ENCODE measurements at places on chromosomes 1 and 21.

DNA sequence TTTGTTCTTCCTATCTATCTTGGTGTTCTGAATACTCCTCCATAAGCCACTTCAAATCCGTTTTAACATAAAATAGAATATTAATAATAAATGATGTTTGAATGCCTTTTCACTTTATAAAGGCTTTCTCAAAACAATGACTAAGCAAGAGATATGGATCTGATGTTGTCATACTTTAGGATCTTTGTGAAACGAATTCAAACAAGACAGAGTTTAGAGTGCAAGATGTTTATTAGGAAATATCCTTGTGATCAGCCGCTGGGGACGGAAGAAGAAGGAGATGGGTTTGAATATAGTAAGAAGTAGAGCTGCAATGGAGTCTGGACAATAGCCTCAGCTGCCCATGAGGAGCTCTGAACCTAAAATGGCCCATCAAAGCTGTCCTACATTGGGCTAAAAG lies 351.8 kb downstream of the NEGR1 start:
- DNase-seq, result no peak

DNA sequence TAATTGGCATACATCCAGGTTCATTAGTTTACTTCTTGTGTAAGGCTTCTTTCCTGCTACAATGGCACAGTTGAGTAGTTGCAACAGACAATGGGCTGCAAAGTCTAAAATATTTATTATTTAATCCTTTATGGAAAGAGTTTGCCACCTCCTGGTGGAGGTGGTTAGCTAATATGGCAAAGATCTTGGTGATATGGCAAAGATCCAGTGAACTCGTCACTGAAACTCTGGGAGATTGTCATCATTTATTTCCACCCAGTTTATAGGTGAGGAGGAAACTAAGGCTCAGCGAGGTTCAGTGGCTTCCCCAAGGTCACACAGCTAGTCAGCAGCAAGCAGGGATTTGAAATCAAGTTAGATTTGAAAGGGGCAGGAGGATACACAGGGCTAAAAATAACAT lies 16.1 kb upstream of the IFFO2 start:
- DNase-seq, result peak; percentile 60

DNA sequence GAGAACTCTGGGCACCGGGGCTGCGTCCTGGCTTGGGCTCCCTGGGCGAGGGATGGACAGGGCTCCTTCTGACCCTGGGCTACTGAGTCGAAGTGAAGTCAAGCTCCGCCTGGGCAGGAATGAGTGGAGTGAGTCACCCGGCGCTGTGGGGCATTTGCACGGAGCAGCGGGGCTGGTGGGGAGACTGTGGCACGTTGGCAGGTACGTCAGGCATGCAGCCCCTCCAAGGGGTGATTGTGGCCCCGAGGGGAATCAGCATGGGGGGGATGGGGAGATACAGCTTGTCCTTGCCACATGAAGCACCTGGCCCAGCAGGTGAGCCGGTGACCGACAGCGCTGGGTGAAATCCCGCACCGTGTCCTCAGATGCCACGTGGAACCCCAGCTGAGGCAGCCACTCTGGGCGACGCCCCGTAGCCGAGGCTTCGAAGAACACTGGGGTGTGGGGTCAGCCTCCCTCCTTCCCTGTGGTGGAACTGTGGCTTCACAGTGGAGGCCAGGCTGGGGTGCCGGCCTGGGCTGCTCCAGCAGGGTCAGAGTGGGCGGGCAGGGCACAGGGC lies 62.3 kb downstream of the COL18A1 start:
- peak; percentile 63 for DNase-seq

GRCh38 chr1:170213596-170213995 lies 67.8 kb downstream of the NTMT2 start:
- DNase-seq, result no peak

DNA sequence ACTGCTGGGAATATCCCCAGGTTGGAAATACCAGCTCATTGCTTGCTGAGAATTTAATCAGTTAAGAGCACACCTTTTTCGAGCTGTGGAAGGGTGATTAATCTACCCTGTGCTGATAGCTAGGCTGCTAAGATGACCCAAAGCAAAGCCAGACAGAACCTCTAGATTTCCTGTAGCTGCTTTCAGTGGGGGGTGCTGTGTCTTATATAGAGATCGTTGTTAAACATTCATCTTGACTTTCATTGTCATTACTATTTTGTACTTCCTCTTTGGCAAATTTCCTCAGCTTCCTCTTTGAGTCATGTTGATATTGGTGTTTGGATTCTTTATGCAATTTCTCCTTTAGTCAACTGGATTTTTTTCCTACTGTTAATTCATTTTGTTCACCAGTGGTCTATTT lies 155.3 kb downstream of the DISC1 start:
- DNase-seq, result peak; percentile 27

DNA sequence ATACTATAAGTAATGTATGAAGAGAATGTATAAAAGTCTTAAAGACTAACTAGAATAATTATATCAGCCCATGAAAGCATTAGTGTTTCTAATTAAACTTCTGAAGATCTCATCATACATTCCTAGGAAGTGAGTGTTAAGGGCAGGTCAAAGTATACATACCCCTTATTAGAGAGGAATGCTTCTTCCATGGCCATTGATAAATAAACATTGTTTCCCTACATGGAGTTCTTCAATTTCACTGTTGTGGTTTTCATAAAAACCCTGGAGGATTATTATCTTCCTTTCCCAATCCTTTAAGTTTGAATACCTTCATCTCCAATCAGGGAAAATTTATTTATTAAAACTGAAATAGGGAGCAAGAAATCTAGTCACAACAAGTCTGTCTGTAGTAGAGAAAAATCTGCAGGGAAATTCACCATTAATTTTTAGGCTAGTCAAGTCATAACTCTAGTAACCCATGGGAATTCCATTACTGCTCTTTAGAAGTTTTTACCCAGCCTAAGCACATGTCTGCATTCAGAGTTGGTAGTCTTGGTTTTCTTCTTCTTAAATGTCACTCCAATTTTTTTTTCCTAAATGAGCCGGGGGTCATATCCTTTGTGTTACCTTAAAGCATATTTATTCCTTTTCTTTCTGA lies 147.0 kb downstream of the TNFSF18 start:
- DNase-seq, result peak; percentile 96

GRCh38 chr21:38538353-38538752 lies 40.1 kb upstream of the ERG start:
- DNase-seq, result no peak

GRCh38 chr1:27864264-27864895 lies 8.0 kb upstream of the THEMIS2 start:
- no peak for DNase-seq

DNA sequence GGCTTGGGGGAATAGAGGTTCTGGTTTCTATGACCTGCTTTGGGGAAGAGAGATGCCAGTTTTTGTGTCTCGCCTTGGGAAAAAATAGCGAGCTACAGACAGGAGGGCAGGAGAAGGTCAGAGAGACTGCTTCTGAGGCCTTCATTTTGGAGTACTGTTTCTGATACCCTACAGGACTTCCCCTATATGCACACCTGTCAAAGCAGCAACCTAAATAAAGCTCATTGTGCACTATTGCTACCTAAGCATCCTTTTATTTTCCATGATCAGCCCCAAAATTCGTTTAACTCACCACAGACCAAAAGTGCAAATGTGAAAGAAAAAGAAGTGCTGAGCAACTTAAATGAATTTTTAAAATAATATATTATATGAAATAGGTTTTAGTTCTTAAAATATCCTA lies 145.6 kb upstream of the CHRM3 start:
- no peak for DNase-seq

GRCh38 chr1:144101397-144102045 lies 129.7 kb upstream of the FAM72C start:
- no peak for DNase-seq

- peak; percentile 19 for DNase-seq
Measured at GRCh38 chr1:159800177-159800930, 1.8 kb upstream of the FCRL6 start.

DNA sequence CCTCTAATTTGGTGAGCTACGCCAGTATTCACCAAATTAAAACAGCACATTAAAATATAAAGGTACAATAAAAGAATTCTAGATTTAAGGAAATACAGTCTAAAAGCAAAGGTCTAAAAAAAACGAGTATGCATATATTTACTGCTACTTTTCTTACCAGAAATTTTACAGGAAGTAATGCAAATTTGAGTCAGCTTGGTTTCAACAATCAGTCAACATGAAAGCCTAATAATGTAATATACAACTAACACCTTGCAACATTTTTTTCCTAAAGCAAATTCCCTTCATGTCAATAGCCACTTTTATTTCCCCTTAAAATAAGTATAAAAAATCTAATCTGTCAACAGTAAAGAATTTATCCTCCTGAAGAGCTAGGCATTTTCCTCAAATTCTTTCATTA lies 11.9 kb downstream of the PTP4A2 start:
- DNase-seq, result no peak

DNA sequence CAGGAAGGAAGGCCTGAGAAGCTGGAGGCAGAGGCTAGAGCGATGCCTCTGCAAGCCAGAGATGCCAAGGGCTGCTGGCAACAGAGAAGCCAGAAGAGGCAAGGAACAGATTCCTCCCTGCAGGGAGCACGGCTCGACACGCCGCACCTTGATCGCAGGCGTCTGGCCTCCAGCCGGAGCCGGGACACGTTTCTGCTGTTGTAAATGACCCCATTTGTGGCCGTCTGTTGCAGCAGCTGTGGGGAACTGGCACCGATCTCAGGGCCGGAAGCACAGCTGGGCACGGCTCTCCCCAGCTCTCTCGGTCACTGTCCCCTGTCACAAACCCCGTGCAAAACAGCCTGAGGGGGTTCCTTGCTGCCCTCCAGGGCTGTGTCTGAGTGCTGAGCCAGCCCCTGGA lies 59.6 kb downstream of the SIK1 start:
- DNase-seq, result no peak

GRCh38 chr1:171610385-171610784 lies 11.7 kb upstream of the MYOCOS start:
- peak; percentile 26 for DNase-seq

DNA sequence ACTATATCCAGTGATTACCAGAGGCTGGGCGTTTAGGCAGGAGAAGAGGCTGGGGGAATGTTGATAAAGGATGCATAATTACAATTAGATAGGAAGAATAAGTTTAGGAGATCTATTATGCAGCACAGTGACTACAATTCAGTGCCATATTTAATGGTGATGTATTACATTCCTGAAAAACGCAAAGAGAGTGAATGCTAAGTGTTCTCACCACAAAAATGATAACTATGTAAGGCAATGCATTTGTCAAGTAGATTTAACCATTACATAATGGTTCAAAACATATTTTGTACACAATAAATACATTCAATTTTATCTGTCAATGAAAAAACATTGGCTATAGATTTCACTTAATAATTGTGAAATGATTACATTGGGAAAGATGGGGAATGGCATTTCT lies 548.9 kb downstream of the NUF2 start:
- DNase-seq, result peak; percentile 66

DNA sequence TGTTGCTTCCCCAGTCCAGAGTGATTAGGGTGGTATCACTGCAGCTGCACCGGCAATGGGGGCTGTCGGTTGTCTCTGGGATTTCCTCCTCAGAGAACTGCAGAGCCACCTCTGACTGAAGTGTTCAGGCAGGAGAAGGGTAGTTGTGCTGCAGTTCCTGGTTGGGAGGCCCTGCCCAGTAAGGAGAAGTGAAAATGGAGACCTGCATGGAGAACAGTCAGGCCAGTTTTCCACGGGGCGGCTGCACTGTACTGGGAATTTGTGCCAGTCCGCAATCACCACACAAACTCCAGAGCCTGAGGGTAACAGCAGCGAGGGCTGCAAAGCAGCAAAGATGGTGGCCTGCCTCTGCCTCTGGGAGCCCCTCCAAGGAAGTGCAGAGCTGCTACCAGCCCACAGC lies 58.1 kb upstream of the CCDC190 start:
- DNase-seq, result no peak

- DNase-seq, result no peak
Measured at GRCh38 chr1:113918243-113918642, 10.9 kb upstream of the HIPK1 start.

DNA sequence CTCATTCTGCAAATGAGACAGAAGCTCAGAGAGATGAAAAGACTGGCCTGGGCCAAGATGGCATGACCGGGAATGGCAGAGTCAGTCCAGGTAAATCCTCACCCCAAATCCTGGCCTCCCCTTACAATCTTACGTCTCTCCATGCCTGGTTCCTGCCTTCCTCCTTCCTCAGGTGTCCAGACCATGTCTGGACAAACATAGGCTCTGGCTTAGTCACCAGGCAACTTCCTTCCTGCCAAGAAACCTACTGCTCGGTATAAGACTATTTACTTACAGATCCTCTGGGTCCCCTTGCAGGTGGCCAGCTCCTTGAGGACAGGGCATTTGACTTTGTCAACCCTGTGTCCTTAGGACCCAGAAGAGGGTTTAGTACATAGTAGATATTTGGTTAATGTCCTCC lies 69.4 kb upstream of the ROR1 start:
- no peak for DNase-seq

GRCh38 chr1:228464487-228464983 lies 22.6 kb upstream of the RNF187 start:
- DNase-seq, result peak; percentile 88

DNA sequence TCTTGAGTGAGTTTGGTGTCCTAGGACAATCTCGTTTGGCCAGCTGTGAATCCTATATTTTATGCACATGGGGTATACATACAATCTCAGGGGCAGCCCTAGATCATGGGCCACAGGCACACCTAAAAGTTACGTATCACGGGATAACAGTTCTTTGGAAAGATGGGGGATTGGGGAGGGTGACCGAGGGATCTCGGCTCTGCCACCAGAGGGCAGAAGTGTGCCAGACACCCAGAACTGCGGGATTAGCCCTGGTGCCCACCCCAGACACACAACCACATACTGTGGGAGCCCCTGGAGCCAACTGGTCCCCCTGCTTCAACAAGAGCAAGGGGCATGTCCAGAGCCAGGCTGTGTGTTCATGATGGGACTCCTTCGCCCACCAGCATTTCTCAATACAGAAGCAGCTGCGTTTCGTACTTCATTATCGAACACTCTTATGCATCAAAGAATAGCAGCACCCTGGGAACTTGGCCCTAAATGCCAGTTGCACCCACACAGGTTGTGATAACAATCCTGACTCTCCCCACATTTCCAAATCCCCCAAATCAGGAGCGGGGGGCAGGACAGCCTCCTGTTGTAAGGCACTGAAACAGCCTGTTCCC lies 37.4 kb downstream of the TMCO4 start:
- peak; percentile 43 for DNase-seq

GRCh38 chr1:236204656-236205055 lies 62.3 kb downstream of the GPR137B start:
- DNase-seq, result no peak

DNA sequence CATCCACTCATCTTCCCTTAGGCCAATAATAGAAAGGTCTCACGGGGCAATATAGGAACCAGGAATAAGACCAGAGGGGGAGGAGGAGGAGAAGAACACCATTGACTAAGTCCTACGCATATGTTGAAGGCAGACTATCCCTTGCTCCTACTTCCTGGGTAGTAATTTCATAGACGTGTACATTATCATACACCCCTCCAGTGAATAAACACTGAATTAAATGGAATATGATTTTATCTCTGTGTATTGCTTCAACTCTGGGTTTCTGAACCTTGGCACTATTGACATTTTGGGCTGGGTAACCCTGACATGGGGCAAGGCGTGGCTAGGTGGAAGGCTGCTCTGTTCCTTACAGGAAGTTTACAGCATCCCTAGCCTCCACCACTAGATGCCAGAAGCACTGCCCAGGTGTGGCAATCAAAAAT lies 17.3 kb upstream of the FHAD1 start:
- DNase-seq, result no peak

GRCh38 chr1:36530261-36530660 lies 47.5 kb upstream of the CSF3R start:
- no peak for DNase-seq

Data from EH (cell line).